Type B pancreatic cell (in vitro differentiated cells): ENCODE measurements at places on chromosomes 3 and 15.

- DNase-seq = no peak
These were observed 124.9 kb downstream of the DUT start for GRCh38 chr15:48456134-48456533.

DNA sequence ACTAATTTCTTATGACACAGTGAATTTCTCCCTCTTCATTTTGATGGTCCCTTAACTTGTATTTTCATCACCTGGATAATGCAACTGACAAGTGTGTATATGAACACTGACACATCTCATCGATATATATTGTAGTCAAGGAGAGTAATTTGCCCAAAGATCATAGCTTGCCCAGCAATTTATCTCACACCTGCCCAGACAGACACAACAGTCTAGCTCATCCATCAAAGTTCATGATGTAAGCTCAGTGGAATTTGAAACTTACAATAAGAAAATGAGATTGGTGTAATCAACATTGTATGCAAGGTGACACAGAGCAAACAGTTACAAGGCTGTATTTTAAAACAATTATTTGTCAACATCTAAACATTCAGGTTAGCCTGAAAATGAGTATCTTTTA, 805.8 kb downstream of the NAALADL2 start:
- DNase-seq = no peak

DNA sequence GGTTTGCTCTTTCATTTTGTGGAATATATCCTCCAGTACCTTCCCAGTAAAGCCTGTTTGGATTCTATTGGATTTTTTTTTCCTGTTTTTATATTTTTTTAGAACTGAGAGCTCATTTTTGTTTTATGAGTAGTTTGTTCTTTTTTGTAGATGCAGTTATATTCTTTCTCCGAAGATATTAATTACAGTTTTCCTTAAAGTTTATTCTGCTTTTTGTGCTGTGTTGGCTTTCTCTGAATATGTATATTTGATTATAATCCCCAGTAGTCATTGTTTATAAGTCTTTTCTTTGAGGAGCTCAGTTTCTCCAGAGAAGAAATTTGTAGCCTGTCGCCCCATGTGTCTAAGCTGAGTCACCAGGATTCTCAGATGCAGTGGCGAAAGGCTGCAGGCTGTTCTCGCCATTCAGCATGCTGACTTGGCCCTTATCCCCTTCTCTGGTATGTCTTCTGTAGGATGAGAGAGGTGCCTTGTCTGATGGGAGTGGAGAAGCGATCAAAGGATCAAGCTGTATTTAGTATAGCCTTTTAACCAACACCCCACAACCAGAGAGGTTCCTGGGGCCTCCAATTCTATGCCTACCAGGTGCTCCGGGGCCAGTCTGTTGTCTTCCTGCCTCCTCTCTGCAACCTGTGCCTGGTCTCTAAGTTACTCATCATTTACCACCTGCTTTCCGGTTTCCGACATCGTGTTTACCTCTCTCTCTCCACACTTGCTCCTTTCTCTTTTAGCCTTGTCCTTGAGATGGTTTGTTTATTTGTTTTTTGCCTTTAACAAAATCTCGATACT, 31.7 kb upstream of the MFSD1 start:
- no peak for DNase-seq

DNA sequence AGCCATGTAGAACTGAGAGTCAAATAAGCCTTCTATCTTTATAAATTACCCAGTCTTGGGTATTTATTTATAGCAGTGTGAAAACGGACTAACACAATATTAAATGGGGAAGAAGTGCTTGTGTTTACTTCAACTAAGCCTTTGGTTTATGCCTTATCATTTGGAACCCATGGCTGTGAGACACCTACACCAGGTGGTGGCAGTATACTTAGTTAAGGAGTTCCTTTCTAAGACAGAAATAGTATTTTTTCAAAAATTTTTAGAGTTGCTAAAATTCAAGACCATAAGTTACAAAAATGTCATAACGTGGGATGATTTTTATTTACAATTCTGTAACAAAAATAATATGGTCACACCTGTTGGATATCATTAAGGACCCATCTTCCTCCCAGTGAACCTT, 354.5 kb upstream of the SOX14 start:
- no peak for DNase-seq

DNA sequence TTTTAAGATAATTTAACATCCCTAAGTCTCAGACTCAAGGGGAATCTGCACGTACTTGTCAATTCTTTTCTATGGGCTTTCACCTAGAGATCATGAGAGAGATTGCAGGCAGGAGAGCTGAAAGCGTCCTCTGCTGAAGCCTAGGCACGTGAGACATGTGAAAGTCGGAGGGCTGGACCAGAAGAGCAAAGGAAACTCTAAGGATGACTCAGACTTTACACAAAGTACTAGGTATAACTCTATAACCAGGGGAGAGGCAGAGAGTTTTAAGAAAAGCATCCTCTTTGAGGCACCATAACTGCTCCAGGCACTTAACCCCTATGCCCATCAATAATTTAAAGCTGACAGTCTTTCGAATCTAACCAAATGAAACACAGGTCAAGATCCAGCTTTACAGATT, 436.6 kb downstream of the VGLL3 start:
- DNase-seq = no peak

- DNase-seq = no peak
These were observed 12.7 kb upstream of the HACD2 start for GRCh38 chr3:123597561-123597960.

GRCh38 chr3:33758864-33759263, 39.6 kb upstream of the PDCD6IP start:
- no peak for DNase-seq

GRCh38 chr15:64288999-64289398, 67.0 kb downstream of the CSNK1G1 start:
- DNase-seq = no peak

DNA sequence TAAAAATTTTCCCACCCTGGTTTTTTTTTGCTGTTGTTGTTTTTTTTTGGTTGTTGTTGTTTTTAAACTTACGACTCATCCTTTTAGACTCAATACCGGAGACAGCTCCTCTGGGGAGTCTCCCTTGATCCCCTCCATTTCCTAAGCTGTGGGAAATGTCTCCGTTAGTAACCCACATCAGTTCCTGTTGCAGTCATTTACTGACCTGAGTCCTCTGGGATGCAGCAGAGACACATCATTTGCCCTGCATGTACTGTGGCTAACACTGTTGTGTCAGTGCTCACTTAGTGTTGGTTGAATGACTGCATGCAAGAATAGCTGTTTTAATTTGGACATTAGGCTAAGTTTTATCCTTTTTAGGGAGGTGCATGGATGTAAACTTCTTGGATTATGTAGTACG, 83.8 kb downstream of the MBNL1 start:
- no peak for DNase-seq

GRCh38 chr3:134625885-134626741, 24.7 kb downstream of the KY start:
- DNase-seq = no peak

DNA sequence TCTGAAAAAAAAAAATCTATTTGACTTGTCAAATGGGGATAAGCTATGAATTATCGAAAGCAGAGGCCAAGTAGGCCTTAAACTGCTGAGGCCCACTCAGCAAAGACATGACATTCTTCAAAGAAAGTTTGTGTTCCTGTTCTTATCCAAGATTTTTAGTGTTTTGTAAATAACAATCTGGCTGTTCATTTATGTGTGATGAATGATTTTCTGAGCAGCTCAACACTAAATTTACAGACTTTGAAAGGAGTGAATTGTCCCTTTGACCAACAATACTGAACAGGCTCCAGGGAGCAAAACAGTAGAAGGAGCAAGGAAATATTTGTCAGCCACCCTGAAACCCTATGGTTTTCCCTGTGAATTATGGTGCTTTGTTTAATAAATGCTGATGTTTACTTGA, 512.6 kb upstream of the NAALADL2 start:
- DNase-seq = no peak

DNA sequence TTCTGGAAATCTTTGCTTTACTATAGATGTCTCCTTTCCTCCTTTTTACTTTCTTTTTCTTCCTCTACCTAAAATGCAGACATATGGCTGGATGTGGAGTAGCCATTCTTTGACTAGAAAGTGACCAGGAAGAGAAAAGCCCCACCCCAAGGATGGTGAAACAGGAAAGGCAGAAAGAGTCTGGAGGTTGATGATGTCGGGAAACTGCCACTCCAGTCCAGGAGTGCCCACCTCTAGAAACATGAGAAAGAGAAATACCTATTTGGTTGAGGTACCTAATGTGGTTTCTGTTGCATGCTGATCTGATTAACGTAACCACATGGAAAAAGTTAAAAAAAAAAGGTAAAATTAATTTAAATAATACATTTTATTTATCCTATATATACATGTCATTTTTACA, 55.2 kb upstream of the SSR3 start:
- DNase-seq = no peak

DNA sequence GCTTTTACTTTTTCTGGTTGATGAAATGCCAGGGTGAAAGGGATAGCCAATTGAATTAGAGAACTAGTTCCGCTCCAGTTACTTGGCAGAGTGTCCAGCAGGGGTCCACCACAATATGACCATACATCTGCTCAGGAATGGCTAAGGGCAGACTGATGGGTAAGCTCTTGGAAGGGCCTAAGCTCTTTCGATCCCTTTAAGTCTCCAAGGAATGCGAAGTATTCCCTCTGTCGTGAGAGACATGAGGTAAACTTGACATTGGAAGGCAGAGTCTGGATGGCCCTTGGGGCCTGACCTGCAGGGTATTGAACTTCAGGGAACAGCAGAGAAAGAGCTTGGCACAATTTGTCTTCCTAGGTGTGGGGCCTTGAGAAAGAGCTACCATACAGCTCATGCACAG, 805.8 kb downstream of the PLOD2 start:
- DNase-seq = no peak

- DNase-seq = no peak
These were observed 8.6 kb downstream of the ZNF445 start for GRCh38 chr3:44468572-44469520.

- no peak for DNase-seq
These were observed 20.6 kb downstream of the ABTB1 start for GRCh38 chr3:127693336-127693843.

DNA sequence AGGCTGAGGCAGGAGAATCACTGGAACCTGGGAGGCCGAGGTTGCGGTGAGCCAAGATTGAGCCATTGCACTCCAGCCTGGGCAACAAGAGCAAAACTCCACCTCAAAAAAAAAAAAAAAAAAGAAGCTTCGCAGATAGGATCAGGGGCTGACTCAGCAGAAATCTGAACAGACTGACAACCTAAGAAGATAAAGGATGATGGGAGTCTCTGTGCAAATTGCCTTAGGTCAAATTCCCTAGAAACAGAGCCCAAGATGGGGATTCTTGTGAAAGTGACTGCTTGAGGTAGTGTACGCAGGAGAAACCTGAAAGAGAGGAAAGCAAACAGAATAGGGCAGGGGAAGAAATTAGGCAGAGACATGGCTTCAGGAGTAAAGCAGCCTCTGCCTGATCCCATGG, 160.8 kb upstream of the LRIG1 start:
- DNase-seq = no peak

- DNase-seq = no peak
These were observed 36.9 kb upstream of the RYK start for GRCh38 chr3:134287512-134287911.

GRCh38 chr3:192812743-192813383, 85.5 kb upstream of the FGF12 start:
- no peak for DNase-seq

GRCh38 chr3:53991240-53991639, 99.6 kb upstream of the SELENOK start:
- DNase-seq = no peak

DNA sequence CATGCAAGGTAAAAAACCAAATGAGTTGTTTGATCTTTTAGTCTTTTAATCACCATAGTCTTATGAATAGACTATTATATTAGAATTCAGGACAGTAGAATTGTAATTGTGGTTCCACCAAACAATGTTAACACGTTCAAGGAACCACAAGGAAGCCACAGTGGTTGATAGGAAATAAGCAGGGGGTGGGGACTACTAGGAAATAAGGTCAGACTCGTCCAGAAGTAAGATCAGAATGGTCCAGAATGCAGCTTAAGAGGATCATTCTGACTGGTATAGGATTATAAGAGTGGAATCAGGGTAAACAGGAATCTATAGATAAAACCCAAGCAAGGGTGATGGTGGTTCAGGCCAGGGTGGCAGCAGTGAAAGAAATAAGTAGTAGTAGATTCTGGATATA, 7.5 kb downstream of the MYNN start:
- no peak for DNase-seq

- DNase-seq = no peak
These were observed 31.1 kb downstream of the SERP1 start for GRCh38 chr3:150515210-150515609.

GRCh38 chr3:171904829-171905228, 61.7 kb downstream of the TMEM212 start:
- no peak for DNase-seq

DNA sequence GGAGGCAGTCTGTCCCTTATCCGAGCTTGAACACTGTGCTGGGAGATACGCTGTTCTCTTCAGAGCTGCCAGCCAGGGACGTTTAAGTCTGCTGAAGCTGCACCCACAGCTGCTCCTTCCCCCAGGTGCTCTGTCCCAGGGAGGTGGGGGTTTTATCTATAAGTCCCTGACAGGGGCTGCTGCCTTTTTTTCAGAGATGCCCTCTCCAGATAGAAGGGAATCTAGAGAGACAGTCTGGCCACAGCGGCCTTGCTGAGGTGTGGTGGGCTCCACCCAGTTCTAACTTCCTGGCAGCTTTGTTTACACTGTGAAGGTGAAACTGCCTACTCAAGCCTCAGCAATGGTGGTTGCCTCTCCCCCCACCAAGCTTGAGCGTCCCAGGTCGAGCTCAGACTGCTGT, 319.9 kb upstream of the GRM7 start:
- no peak for DNase-seq
